ENCODE measurements at places on chromosomes 7 and 10.

DNA sequence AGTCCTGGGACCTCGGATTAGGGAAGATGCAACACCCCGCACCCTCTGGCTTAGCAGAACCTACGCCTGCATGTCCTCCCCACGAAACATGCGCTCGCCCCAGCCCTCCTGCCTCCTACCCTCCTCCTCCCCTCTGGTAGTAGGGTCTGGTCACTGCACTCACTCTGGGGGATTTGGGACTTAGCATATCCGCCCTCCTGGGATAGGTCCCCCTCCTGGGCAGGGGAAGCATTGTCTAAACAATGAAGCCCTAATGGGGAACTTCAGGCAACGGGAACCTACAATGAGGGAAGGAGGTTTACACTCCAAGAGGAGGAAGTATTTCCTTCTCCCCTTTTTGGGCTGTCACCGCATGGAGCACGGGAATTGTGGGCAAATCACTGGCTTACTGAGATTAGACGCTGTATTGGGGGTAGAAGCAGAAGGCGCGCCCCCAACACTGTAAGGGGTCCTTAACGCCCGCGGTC, 892 bp downstream of the CRHR2 start:
- no peak for DNase-seq

DNA sequence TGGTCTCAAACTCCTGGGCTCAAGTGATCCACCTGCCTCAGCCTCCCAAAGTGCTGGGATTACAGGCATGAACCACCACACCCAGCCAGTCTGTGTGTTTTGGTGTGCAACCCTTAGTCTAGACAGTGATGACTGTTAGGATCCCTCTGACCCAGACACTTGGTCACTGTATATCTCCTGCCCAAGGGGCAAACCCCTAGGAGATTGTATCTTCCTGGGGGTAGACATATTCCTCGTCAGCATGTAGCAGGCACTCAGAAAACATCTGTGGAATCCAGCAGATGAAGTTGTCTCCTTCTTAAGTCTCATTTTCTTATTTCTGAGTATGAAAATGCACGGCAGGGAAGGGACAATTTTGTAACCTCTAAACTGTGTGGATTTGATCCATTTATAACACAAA, 292.5 kb downstream of the GFRA1 start:
- DNase-seq = no peak

DNA sequence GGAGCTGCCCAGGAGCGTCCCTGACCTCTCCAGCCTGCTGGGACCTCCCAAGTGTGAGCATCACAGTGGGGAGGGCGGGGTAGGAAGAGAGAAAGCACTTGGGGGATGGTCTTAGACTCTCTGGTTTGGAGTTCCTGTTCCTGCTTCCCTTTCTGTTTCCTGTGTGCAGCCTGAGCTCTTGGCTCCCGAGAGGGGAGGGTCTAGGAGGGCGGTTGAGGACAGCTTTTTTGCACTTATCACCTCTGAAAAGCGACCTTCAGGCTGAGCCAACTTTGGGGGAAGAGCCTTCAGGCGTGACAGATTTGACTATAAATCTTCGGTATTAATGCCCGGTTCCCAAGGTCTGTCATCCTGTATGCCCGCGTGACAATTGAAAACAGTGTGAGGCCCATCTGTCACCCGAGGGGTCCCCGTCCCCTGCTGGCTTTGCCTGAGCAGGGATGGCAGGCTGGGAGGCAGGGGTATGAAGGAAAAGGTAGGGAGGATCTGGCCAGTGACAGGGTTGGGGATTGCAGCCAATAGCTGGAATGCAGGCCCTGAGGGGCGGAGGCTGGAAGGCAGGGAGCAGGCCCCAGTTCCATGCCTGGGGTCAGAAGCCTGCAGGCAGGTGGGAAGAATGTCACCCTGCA, 78.6 kb downstream of the CDH23 start:
- DNase-seq = no peak

GRCh38 chr10:69474742-69475432, 23.6 kb downstream of the TSPAN15 start:
- no peak for DNase-seq

- DNase-seq = no peak
Observed at GRCh38 chr10:86182595-86182994, 184.0 kb downstream of the GRID1 start.

DNA sequence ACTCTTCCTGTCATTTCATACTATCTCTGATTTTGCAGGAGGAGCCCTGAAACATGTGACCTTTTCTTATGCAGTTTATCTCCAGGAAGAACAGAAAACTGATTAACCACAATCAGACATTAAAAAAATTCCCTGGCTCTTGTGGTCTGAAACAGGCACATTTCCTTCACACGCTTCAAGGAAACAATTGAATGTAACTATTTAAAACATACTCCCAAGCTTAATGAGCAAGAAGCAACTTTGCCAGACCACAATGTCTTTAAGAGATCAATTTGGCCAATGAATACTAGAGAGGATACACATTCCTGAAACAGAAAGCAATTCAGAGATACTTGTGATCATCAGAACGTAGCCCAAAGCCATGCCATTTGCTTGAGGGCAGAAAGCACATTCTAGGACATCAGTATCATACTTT, 65.8 kb downstream of the PIP4K2A start:
- DNase-seq = no peak

- DNase-seq = no peak
Observed at GRCh38 chr10:122304054-122304579, 33.0 kb downstream of the BTBD16 start.

- DNase-seq = no peak
Observed at GRCh38 chr10:33145451-33146188, 187.6 kb upstream of the ITGB1 start.

- no peak for DNase-seq
Observed at GRCh38 chr7:134469622-134470021, 10.7 kb upstream of the AKR1B1 start.

GRCh38 chr7:140714331-140715040, 18.0 kb downstream of the NDUFB2 start:
- no peak for DNase-seq

GRCh38 chr7:77281780-77282478, 82.3 kb upstream of the FGL2 start:
- no peak for DNase-seq

- no peak for DNase-seq
Observed at GRCh38 chr10:22599636-22600228, 114.6 kb downstream of the PIP4K2A start.

GRCh38 chr10:131563411-131563810, 251.9 kb upstream of the TCERG1L start:
- no peak for DNase-seq

DNA sequence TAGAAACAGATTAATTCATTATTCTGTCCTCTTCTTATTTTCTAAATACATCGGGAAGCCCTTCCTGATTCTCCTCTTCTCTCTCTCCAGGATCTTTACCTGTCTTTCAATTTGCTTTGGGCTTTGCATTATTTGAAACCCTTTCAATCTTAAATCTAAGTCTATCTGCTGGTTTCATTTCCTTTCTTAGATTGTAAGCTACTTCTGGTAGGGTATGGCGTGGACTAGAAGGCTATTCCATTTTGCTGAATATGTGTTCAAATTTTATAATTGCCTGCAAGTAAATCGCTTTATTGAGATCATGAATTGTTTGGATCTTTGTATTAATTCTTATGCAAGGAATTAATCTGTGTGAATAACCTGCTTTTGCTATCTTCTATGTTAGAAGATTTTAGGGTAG, 11.1 kb downstream of the STAM start:
- DNase-seq = no peak

GRCh38 chr7:43491984-43492383, 90.9 kb upstream of the STK17A start:
- no peak for DNase-seq

GRCh38 chr10:52066383-52066782, 247.7 kb upstream of the DKK1 start:
- no peak for DNase-seq

- DNase-seq = no peak
Observed at GRCh38 chr10:116671274-116671926, 50.6 kb downstream of the PNLIPRP2 start.

DNA sequence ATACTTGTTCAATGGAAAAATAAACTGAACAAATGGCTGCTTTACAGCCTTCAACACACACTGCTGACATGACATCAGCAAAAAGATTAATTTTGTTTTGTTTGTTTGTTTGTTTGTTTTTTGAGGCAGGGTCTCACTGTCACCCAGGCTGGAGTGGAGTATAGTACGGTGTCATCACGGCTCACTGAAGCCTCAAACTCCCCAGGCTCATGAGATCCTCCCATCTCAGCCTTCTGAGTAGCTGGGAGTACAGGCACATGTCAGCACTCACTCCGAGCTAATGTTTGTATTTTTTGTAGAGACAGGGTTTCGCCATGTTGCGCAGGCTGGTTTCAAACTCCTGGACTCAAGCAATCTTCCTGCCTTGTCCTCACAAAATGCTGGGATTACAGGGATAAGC, 10.9 kb downstream of the TARP start:
- DNase-seq = no peak

GRCh38 chr7:23181684-23182553, at the start of gene NUP42:
NUP42 (plus strand) TSS chr7:23182048; CDS start chr7:23182086, 38 bp downstream.
- peak; percentile 98 for DNase-seq

- no peak for DNase-seq
Observed at GRCh38 chr7:105296491-105296890, 92.2 kb downstream of the SRPK2 start.

DNA sequence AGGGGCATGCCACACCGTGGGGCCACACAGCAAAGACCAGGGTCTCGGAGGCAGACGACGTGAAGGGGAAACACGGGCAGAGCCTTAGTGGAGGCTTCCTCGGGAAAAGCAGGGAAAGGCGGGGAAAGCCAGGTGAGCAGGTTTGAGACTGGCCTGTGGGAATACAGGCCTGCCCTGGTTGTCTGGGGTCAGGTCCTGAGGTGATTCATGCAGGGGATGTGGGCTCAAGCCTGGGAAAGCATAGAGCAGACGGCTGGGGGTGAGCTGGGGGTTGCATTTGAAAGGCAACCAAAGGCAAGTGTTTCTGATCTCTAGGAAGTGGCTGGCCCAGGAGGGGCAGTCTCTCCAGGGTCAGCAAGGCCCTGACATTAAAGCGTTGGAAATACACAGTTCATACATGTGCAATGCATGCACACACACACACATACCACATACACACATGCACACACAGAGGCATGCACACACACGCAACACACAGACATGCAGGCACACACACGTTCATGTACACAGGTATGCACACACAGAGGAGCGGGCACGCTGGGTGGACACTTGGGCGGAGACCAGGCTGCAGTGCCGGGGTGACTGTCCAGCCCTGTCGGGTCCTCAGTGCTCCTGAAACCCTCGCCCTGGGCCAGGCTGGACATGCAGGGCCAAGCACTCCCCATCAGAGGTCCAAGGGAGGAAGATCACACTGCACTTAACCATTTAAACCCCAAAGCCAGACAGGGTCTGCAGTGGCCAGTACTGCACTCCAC, 51.8 kb downstream of the DPYSL4 start:
- no peak for DNase-seq

DNA sequence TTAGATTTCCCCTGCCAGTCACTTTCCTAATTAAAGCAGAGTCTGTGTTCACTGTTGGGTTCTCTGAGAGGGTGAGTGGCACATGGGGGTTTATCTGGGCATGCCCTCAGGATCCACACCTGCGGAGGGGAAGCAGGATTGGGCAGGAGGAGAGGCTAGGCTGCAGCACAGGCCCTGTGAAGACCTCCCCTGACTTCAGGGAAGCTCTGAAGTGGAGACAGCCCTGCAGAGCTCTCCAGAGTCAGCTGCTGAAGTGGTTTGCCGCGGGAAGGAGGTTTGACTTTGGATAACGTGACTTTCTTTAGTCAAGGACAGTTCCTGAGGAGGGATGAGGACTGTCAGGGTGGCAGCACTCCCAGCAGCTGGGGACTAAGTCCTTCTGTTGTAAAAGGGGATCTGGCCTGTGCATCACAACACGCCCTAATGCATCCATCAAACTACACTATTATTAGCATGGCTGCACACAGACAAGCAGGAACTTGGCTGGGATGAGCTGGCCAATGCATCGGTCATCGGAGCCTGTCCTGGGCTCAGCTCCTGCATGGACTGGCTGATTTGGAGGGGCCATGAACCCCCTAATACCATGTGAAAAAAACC, 50.9 kb upstream of the LEP start:
- no peak for DNase-seq

DNA sequence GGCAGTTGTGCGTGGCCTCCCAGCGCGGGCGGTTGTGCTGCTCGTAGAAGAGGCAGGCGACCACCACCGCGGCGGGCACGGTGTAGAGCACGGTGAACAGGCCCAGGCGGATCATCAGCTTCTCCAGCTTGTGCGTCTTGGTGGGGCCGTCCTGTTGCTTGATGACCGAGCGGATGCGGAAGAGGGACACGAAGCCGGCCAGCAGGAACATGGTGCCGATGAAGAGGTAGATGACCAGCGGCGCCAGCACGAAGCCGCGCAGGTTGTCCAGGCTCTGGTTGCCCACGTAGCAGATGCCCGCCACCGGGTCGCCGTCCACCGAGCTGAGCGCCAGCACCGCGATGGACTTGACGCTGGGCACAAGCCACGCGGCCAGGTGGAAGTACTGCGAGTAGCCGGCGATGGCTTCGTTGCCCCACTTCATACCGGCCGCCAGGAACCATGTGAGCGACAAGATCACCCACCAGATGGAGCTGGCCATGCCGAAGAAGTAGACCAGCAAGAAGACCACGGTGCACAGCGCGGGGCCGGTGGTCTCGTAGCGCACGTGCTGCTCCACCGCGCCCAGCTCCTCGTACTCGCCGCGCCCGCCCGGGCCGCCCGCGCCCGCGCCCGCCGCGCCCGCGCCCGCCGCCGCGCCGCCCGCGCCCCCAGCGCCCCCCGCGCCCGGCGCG, 2.2 kb downstream of the FZD8 start:
- peak; percentile 5 for DNase-seq

GRCh38 chr10:93463723-93464476, 18.2 kb downstream of the MYOF start:
- no peak for DNase-seq

DNA sequence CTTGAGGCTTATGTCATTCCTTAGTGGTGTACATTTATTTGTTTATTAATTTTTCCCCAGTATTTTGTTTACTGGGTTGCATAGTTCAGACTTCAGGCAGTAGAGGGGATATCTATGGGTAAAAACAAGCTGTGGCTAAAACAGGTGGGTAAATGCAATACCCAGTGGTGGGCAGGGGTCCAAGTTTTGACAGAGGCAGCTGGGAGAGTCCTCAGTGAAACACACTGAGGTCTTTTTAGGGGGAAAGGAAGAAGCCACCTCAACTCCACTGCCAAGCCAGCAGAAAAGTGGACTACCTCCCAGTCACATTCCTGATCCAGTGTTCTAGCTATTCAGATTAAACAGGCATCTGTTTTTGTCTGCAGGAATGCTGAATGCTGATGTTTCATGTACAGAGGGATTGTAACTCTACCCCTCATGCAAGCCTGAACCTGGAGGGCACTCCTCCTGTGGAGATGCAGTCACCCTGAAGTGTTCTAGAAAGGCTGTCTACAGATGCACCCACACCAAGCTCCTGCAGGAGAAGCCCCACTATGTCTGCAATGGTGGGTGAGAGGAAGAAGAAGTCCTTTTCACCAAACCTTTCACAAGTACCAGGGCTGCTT, 757.8 kb downstream of the INHBA start:
- DNase-seq = no peak

DNA sequence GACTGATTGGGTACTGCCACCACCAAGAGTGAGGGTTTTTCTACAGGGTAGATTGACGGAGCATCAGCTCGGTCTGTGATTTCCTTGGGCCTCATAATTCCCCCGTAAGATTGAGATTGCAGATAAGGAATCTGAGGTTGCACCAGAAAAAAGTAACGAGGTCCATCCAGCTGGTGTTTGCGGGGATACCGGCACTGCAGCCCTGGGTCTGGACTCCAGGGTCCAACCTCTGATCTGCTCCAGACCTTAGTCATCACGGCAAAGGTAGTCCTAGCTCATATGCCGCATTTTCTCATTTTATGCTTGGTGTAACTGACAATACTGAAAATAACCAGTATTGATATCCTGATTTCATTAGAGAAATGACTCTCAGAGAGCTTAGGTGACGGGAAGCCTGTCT, 3.9 kb downstream of the CARD11 start:
- DNase-seq = no peak

GRCh38 chr7:2093215-2093842, 139.4 kb downstream of the MAD1L1 start:
- DNase-seq = no peak

Data from NCI-H774 (cell line).